HFF-Myc (cell line): ENCODE measurements at places on chromosomes 5 and 9.
A peak's percentile ranks its signal among the peaks of the same experiment; 100 is the strongest.

DNA sequence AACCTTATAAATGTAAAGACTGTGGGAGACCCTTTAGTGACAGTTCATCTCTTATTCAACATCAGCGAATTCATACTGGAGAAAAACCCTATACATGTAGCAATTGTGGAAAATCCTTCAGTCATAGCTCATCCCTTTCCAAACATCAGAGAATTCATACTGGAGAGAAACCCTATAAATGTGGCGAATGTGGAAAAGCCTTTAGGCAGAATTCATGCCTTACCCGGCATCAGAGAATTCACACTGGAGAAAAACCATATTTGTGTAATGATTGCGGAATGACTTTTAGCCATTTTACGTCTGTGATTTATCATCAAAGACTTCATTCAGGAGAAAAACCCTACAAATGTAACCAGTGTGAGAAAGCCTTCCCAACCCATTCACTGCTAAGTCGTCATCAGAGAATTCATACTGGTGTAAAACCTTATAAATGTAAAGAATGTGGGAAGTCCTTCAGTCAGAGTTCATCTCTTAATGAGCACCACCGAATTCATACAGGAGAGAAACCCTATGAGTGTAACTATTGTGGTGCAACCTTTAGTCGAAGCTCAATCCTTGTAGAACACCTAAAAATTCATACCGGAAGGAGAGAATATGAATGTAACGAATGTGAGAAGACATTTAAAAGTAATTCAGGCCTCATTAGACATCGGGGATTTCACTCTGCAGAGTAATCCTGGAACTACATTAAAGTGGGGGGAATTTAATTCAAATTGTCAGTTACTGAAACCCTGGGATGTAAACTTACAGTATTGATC lies 17.7 kb downstream of the ZNF483 start:
- no peak for DNase-seq

DNA sequence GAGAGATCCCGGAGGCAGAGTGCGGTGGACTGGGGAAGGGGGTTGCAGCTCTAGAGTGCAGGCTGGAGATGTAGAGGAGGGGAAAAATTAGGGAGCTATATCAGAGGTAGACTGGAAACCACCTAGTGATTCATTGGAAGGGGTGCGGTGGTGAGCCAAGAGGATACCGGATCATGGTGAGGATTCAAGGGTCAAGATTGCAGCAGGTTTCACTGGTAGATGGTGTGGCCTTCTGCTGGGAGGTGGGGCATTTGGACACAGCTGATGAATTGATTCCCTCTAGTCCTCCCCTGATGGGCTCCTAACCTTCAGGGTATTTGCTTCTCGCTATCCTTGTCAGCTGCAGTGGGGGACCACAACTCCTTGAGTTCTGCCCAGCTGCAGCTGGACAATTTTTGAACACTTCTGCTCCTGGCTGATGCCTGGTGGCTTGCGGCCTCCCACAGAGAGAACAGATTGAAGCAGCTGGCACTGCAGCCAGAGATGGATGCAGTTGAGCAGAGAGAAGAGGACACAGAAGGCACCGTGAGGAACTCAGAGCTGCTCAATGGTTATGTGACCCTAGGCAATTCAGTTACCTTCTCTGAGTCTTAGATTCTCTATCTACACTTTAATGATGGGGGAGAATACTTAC lies 134.4 kb upstream of the ABCA1 start:
- DNase-seq = no peak

DNA sequence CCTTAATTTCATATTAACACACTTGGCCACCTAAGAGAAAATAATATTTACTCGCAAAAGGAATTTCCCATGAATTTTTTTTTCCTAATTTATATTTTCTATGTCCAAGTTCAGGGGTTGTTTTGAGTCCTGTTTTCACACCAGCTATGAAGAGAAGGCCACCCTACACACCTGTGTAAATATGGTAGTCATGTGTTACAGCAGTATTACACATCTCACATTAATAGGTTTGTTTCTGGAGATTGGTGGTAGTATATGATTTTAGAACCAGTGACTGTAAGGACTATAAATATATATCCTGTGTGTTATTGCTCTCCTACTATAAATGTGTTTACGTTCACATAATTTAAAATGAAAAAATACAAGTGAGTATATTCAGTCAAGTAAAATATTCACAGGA lies 147.5 kb downstream of the PAM start:
- no peak for DNase-seq

- no peak for DNase-seq
Observed at GRCh38 chr5:132776131-132776937, 705 bp downstream of the SEPTIN8 start.

- no peak for DNase-seq
Observed at GRCh38 chr5:137126829-137127228, 372.3 kb downstream of the SPOCK1 start.

DNA sequence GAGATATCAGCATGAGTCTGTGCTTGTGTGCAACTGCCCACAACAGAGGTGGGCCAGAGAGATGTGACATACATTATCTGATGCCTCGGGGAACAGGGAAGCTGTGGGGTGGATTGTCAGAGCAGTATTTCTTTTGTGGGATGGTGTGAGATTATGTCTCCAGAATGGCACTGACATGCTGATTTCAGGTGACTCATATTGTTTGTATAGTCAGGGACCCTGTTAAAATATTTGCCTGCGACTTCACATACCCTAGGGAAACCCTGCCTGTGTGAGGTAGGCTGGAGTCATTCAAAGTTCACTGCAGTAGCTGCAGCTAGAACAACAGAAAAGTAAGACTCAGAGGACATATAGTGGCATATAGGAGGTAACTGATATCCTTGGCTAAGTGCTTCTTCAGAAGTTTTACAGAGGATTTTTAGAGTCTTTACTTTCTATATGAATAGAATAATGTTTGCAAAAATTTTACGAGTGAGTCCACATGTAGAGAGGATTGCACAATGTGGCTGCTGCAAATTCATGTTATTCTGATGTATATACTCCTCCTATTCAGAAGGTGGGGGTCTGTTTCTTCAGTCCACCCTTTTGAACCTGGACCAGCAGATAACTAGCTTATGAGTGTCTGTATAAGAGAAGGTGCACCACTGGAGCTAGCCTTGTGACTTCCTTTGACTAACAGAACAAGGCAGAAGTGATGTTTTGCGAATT lies 89.3 kb downstream of the MACIR start:
- DNase-seq = no peak

DNA sequence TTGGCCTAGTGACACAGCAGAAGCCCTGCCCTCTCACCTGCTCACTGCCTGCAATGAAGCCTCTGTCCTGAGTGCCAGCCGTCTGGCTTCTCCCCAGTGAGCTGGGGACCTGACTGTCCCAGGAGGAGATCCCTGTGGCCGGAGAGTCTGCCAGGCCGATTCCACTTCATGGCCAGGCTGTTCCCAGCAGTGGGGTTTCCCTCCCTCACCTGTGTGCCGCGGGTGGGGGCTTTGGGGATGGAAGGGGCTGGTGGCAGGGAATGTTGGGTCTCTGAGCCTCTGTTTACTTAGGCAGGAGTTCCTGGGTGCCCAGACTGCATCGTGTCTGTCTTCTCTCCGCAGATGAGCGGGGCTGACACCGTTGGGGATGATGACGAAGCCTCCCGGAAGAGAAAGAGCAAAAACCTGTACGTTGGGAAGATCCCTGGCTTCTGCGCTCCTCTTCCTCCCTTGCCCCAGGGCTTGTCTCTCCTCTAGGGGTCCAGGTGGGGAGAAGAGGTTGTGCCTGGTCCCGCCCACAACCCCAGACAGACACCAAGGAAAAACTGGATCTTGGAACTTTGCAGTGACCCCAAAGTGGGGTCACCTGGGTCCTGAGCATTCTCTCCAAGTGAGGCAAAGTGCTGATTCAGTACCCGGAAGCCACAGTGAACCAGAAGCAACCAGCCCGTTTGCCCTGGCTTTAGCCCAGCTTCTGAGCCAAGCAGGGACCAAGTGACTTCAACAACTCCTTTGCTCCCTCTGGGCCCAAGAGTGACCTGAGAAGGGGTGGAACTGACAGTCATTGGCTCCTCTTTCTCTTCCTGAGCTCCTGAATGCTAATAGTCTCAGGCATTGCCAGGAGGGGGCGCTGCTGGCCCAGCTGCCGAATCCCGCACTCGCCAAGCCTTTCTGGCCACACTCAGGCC lies 127.7 kb downstream of the RGS3 start:
- DNase-seq = no peak

GRCh38 chr9:126668058-126668457 lies 54.3 kb downstream of the LMX1B start:
- DNase-seq = no peak

GRCh38 chr5:128062172-128062746 lies 21.3 kb upstream of the SLC12A2 start:
- DNase-seq = no peak

DNA sequence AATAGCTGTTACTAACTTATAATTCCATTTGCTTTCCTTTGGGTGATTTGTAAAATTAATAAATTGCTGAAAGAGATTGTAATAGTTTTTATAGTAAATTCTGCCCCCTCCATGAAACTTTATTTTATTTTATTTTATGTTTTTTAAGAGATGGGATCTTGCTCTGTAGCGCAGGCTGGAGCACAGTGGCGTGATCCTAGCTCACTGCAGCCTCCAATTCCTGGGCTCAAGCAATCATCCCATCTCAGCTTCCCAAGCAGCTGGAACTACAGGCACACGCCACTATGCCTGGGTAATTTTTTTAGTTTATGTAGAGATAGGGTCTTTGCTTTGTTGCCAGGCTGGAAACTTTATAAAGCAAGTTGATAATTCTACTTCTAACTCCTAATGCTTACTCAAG lies 395 bp downstream of the IL33 start:
- DNase-seq = no peak

DNA sequence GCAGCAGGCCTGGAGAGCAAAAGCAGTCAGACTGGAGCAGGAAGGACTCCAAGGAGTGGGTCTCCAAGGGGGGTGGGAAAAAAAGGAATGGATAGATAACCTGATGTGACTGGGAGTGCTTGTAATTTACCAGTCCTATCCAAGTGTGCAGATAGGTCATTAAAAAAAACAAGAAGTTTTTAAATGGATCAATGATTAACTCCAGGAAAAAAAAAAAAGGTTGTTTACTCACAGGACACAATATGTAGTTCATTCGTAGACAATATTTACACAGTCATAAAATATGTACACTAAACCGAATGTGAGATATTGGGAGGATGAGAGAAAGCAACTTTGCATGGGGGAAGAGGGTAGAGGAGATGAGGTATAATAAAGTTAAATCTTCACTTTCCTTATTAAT lies 20.4 kb downstream of the ZBTB5 start:
- DNase-seq = no peak

- no peak for DNase-seq
Observed at GRCh38 chr5:83831834-83832233, 111.2 kb upstream of the HAPLN1 start.

DNA sequence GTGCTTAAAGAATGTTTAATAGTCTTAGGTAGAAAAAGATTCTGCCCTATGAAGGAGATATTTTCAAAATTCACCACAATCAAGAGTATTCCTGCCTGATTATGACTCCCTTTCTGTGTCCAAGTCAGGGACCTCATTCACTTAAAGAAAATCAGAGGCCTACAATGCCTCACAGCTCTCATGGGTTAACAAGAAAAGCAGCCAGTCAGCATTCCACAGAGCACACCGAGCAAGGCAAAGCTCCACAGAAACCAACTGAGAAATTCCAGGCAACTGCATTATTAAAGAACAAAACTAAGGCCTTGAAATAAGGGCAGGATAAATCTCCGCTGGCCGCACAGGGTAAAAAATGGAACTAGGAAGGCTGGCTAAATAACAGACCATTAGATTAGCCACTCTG lies 161.1 kb downstream of the TARS1 start:
- DNase-seq = no peak

DNA sequence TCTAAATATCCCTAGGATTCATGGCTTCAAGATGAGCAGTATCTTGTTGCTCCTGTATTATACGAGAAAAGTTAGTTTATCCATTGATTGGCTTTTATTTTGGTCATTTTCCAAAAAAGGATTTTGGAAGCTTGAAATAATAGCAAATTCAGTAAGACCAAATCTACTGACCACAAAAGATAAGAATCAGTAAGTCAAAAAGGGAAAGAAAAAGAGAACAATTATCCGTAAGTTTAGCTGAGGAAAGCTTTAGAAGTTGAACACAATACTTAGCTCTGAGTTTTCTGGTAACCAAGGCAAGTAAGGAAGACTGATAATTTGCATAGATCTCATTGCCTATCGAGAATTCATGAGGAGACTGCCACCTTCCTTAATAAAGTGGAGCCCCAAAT lies 9.1 kb downstream of the TGFBR1 start:
- no peak for DNase-seq

GRCh38 chr5:122951658-122952057 lies 84.9 kb downstream of the PPIC start:
- no peak for DNase-seq

GRCh38 chr9:112774006-112774996 lies 23.7 kb downstream of the SNX30 start:
- no peak for DNase-seq

GRCh38 chr5:98785244-98785643 lies 11.8 kb downstream of the RGMB start:
- DNase-seq = no peak

DNA sequence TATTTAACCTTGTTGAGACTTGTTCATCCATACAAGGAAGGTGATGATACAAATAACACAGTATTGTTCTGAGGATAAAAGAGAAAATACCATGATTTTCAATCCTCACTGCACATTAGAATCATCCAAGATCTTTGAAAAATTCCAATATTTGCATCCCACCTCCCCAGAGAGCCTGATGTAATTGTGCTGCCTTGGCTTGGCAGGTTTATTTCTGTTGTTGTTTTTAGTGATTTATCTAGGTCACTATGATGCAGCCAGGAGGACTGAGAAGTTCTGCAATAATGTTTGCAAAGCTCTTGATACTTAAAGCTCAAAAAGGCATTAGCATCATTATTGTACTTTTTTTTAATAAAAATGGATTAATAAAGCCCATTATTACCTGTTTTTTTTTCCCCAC lies 67.0 kb upstream of the NMUR2 start:
- DNase-seq = no peak

- DNase-seq = peak; percentile 56
Observed at GRCh38 chr5:56183506-56183905, 49.6 kb downstream of the ANKRD55 start.

DNA sequence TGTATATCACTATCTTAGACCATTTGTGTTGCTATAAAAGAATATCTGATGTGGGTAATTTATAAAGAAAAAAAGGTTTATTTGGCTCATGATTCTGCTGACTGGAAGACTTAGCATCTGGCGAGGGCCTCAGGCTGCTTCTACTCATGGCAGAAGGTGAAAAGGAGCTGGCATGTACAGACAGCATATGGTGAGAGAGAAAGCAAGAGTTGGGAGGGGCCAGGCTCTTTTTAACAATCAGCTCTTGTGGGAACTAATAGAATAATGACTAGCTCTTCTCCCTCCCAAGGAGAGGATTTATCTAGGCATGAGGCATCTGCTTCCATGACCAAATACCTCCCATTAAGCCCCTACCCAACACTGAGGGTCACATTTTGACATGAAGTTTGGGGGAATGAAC lies 130.2 kb upstream of the SV2C start:
- DNase-seq = no peak

GRCh38 chr5:36502608-36503007 lies 103.8 kb upstream of the SLC1A3 start:
- DNase-seq = peak; percentile 97
